ENCODE measurements at places on chromosomes 2 and 18. TPM values are rescaled to one million over a fixed set of nuclear protein-coding genes. Genes with fewer than 3 reads are reported as not detected.

Gene HRH4
- polyA plus RNA-seq, result 0.07 TPM

Gene ABCG8
- polyA plus RNA-seq, result 0.81 TPM

Gene CD8B2
- polyA plus RNA-seq, result 0.54 TPM

- DNase-seq, result no peak
Observed at GRCh38 chr2:190607014-190607597, 41.8 kb upstream of the NAB1 start.

- no peak for DNase-seq
Observed at GRCh38 chr2:70766357-70767078, 1.5 kb downstream of the ADD2 start.

GRCh38 chr2:204691911-204692510, 146.7 kb downstream of the PARD3B start:
- no peak for DNase-seq

- DNase-seq, result no peak
Observed at GRCh38 chr2:21117688-21118087, 6.1 kb upstream of the TDRD15 start.

DNA sequence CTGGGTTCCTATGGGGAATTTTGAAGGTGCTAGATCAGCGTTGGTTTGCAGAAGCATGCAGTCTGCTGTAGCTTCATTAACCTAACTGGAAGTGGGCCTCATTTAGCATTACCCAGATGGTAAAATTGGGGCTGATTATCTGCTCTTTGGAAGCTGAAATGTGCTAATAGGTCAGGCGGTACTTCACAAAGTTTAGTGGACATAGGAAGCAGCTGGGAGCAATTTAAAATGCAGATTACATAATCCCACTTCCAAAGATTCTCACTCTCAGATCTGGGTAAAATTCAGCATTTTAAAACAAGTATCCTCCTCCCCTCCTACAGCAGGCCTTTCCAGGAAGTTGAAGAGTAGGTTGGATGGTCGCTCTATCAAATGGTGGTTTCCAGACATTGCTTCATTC, 907.0 kb downstream of the CPS1 start:
- DNase-seq, result no peak
